ENCODE measurements at places on chromosomes 1 and 21.

GRCh38 chr1:5819391-5820025 is 172.7 kb downstream of the NPHP4 start:
- no peak for DNase-seq

- no peak for DNase-seq
These were observed 299.8 kb downstream of the MATN1 start for GRCh38 chr1:30423570-30423969.

DNA sequence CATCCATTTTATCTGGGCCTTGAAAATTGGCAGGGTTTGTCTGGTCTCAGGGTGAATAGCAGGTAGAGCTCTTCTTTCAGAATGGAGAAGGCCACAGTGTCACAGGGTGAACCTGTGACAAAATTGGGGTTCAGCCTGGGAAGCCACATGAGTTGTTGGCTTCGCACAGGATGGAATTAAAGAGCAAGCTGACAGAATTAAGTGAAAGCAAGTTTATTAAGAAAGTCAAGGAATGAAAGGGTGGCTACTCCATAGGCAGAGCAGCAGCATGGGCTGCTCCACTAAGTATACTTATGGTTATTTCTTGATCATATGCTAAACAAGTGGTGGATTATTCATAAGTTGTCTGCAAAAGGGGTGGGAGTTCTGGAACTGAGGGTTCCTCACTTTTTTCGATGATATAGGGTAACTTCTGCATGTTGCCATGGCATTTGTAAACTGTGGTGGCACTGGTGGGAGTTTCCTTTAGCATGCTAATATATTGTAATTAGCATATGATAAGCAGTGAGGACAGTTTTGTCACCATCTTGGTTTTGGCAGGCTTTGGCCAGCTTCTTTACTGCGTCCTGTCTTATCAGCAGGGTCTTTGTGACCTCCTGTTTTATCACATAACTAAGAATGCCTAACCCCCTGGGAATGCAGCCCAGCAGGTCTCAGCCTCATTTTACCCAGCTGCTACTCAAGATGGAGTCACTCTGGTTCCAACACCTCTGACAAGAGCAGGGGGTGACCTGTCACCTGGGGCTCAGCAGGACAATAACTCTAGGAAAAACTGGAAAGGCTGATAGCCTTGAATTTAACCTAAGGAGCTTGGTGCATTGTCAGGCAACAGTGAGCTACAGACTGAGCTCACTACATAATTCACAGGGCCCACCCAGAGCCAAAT is 5.1 kb downstream of the IFNAR2 start:
- no peak for DNase-seq

GRCh38 chr1:159943908-159944622 is 1.3 kb downstream of the IGSF9 start:
- DNase-seq = no peak

DNA sequence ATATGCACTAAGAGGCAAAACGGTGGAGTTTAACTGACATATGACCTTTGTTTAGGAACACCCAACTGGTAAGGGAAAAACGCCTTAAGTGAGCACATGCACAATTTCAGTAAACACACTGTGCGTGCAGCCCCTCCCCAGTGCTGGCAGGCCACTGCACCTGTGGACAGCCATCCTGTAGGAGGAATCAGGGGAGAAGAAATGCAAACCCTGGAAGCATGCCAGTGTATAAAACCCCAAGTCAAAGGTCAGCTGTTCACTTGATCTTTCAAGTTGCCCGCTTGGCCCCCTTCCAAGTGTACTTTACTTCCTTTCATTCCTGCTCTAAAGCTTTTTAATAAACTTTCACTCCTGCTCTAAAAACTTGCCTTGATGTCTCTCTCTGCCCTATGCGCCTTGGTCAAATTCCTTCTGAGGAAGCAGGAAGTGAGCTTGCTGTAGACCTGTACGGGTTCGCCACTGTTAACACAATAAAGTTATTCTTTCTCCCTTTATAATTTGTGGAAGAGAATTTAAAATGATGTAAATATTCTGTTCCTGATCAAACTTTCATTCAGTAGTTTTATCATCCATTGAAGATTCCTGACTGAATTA is 31.8 kb downstream of the USP25 start:
- no peak for DNase-seq

DNA sequence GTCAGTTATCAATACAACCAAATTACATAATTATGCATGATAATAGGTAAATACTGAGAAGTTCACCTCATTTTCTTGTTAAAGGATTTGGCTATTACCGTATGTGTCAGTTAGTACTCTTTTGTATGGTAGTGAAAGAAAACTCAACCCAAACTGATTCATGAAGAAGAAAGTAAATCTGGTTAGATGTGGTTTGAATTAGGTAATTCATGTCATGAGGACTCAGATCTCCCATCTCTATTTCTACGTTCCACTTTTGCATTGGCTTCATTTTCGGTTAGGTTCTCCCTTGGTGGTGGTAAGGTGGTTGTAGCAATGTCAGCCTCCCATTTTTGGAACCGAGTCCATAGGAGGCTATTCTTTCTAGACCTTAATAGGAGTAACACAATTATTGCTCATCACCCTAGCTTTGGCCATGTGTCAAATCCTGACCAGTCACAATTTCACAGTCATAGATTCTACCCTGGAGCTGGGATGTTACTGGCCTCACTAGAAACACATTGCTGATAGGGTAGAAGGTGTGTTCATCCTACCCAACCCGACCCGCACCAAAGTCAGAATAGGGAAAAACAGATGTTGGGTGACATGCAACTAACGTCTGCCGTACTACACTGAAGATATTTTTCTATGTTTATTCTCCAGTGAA is 97.6 kb downstream of the OSBPL9 start:
- no peak for DNase-seq

DNA sequence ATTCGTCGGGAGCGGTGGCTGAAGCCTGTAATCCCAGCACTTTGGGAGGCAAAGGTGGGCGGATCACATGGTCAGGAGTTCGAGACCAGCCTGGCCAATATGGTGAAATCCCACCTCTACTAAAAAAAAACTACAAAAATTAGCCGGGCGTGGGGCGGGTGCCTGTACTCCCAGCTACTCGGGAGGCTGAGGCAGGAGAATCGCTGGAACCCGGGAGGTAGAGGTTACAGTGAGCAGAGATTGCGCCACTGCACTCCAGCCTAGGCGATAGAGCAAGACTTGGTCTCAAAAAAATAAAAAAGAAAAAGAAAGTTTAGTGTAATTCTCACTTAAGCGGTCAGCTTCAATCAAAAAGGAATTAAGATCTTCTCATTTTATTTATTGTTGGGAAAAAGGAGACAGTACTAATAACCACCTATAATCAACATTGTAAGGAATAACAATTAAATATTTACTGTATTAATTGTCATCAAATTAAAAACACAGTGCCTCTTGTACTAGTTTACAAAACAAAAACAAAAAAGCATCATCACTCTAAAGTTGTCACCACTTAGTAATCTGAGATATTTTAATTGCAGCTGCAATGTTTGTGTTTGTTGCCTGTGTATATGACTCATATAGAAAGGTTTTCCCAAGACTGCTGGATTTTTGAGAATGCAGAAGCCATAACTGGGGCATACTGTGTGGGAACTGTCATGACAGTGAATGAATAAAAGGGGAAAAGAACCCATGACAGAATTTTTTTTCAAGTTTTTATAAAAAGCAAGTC is 3.7 kb downstream of the FBXO42 start:
- no peak for DNase-seq

- DNase-seq = peak; percentile 10
These were observed 677 bp downstream of the PRKAA2 start for GRCh38 chr1:56645677-56646305.

DNA sequence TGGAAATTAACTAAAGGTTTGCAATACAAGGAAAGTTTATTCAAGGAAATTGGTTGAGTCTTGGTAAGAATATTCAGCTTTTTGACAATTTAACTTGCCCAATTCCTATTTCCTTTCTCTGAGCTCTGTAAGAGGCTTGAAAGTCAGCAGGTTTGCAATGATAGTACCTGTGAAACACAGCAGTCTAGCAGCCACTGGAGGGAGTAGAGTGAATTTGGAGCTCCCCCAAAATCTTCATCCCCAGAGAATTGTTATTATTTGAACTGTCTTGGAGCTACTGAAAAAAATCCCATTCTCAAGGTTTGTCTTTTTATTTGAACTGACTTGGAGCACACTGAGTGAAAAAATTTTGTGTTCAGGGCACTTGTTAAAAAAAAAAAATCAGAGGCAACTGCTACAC is 654.2 kb upstream of the PKN2 start:
- DNase-seq = no peak

DNA sequence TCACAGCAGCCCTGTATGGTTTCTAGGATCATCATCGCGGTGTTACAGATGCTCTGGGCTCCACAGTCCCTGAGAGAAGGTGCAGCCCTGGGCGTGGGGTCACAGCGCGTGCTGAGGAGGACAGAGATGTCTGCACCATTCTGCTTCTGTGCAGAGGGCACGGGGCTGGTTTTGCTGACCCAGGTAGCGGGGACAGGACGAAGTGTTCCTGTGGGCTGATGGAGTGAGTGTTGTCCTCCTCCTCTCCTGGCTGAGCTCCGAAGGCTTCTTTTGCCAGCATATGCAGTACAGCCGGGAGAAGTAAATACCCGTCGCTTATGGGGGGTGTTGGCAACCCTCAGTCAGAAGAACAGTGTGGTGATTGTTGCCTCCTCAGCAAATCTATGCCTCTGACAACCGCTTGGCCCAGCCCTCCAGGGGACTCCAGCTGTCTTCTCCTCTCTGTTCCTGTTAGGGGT is 101.5 kb downstream of the DDX20 start:
- no peak for DNase-seq

DNA sequence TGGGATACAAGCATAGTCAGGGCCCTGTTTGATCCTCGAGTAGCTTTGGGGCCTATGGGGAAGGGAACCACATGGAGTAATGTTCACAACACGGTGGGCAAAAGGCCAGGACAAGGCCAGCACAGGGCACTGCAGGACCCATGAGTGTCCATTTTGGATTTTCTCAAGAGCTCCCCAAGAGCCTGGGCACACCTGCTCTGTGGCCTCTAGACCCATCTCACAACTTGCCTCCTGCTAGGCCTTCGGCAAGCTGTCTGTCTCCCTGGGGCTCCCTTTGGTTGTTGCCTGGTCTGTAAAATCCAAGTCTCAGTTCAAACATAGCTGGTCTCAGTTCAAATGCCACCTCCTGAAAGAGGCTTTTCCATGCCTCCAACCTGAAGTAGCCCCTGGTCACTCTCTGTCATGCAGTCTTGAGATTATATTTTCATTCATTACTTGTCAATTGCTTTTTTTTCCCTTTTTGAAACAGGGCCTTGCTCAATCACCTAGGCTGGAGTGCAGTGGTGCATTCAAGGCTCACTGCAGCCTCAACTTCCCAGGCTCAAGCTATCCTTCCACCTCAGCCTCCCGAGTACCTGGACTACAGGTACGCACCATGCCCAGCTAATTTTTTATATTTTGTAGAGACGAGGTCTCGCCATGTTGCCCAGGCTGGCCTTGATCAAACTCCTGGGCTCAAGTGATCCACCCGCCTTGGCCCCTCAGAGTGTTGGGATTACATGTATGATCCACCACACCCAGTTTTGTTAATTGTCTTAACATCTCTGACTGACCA is 107.4 kb downstream of the MATN1 start:
- no peak for DNase-seq

DNA sequence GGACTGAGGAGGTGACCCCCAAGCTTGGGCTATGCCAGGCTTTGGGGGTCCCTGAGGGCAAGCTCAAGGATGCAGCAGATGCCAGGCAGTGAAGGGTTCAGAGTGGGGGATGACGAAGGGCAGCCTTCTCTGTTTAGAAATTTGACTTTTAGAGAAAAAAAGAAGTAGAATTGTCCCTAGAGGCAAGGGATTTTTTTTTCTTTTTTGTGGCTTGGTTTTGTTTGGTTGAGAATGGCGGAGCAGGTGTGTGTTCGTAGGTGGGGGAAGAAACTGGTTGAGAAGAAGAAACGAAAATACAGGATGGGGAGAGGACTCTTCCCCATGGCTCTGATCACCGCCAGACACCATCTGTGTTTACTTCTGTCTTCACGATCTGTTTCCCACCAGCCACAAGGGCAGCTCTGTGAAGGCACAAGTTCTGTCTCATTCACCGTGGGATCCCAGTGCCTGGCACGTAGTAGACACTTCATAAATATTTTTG is 8.2 kb downstream of the PLA2G5 start:
- DNase-seq = no peak

GRCh38 chr21:40043423-40043822 is 176.2 kb downstream of the PCP4 start:
- DNase-seq = no peak

DNA sequence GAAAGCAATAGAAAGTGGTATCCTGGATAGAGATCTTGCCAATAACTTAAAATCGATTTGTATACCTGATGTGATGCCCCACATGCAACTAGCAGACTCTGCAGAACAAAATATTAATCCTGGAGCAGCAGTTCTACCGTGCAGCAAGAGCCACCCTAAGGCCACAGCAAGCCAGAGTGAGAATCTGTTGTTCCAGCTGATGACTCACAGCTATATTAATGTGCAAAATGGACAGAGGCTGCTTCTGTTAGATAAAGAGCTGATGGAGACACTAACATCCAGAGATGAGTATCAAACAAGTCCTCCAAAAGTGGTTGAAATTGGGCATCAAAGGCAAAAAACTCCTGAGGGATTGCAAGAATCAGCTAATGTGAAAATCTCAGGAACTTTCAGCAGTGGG is 127.8 kb downstream of the MACF1 start:
- no peak for DNase-seq

DNA sequence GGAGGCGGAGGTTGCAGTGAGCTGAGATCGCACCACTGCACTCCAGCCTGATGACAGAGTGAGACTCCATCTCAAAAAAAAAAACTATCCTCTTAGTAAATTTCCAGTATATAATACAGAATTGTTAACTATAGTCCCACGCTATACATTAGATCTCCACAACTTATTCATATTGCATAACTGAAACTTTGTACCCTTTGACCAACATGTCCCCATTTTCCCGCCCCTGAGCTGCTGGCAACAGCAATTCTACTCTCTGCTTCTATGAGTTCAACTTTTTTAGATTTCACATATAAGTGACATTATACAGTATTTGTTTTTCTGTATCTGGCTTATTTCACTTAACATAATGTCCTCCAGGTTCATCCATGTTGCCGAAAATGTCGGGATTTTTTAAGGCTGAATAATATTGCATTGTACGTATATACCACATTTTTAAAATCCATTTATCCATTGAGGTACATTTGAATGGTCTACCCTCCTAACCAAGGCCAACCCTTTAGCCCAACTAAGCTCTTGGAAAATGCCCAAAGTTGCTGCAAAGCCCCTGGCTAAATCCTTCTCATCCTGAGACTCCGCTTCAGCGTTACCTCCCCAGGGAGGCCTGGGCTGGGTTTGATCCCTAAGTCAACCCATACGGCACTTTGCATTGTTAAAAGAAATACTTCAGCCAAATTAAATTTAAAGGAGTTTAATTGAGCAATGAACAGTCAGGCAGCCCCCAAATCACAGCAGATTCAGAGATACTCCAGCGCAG is 34.2 kb downstream of the NEK2 start:
- no peak for DNase-seq

GRCh38 chr1:43549921-43550597 is 19.4 kb downstream of the PTPRF start:
- DNase-seq = peak; percentile 72

DNA sequence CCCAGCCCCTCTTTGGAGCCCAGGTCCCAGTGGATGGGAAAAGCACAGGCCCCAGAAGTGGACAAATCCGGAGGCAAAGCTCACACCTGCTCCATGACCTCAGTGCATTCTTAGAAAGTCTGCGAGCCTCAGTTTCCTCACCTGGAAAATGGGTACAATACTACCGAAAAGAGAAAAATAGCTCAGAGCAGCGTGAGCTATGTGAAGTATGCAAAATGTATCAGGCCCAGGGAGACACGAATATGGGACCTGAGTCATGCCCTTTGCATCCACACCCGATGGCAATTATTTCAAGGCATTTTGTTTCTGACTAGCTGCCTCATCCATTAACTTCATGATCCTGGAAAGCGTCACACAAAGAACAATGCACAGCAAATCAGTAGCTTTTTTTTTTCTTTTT is 9.2 kb downstream of the ALDH4A1 start:
- no peak for DNase-seq

All from nephron progenitor cell (in vitro differentiated cells).